ENCODE measurements at places on chromosomes 6 and 20.

GRCh38 chr20:32649697-32650400 lies 23.9 kb downstream of the C20orf203 start:
- no peak for DNase-seq

GRCh38 chr6:17015551-17016381 lies 86.1 kb upstream of the STMND1 start:
- no peak for DNase-seq

DNA sequence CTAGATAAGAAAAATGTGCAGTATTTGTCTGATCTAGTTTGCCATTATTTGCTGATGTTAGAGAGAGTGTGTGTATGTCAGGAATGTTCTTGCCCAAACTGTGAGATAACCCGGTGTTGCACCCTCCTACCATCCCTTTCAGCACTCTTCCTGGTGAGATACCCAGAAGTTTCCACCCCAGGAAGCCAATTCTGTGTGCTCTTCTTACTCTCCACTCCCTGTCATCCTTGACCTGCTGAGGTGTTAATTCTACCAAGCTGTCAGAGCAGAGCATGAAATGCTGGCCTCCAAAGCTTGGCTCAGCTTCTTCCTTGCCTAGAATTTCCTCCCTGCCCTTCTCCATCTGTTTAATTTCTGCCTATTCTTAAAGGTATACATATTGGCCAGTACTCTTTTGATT lies 237.3 kb upstream of the CNR1 start:
- no peak for DNase-seq

GRCh38 chr6:4858194-4859015 lies 82.2 kb downstream of the CDYL start:
- DNase-seq, result no peak

DNA sequence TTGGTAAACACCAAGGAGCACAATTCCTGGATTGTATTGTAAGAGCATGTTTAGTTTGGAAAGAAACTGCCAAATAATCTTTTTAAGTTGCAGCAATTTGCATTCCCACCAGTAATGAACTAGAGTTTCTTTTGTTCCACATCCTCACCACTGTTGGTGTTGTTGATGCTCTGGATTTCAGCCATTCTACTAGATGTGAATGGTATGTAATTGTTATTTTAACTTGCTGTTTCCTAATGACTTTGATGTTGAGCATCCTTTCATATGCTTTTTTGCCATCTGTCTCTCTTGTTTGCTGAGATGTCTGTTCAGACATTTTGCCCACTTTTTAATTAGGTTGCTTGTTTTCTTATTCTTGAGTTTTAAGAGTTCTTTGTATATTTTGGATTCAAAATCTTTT lies 1654.1 kb downstream of the GRIK2 start:
- DNase-seq, result no peak
